ENCODE measurements at places on chromosomes 2 and 18.

GRCh38 chr2:230878599-230879188 is 14.0 kb downstream of the ITM2C start:
- H3K36me3 ChIP-seq: no peaks in the 10 kb centered on the region
- H3K4me1 ChIP-seq: peaks cover 10% of the 10 kb centered on the region
- peak; percentile 64 for DNase-seq
- H3K27ac ChIP-seq: no peak overlapping the region
- no peak overlapping the region for H3K4me3 ChIP-seq

DNA sequence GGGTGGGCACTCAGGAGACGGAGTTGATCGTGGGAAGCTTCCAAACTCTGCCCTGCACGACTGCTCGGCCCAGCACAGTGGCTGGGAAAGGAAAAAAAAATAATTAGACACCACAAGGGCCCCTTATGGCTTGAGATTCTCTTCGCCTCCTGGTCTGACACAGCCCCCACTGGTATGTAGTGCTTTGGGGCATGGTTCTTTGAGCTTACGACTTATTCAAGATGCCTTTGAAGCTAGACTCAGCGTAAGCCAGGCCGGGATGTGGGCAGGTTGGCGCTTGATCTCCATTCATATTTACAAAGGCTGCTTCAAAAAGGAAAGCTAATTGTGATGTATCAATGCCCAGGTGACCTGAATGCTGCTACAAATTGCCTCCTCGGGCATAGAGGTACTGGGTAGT is 50.5 kb downstream of the CXCR4 start:
- peak; percentile 45 for DNase-seq
- H3K27me3 ChIP-seq: no peaks in the 10 kb centered on the region
- H3K36me3 ChIP-seq: no peaks in the 10 kb centered on the region
- no peak overlapping the region for H3K4me3 ChIP-seq

DNA sequence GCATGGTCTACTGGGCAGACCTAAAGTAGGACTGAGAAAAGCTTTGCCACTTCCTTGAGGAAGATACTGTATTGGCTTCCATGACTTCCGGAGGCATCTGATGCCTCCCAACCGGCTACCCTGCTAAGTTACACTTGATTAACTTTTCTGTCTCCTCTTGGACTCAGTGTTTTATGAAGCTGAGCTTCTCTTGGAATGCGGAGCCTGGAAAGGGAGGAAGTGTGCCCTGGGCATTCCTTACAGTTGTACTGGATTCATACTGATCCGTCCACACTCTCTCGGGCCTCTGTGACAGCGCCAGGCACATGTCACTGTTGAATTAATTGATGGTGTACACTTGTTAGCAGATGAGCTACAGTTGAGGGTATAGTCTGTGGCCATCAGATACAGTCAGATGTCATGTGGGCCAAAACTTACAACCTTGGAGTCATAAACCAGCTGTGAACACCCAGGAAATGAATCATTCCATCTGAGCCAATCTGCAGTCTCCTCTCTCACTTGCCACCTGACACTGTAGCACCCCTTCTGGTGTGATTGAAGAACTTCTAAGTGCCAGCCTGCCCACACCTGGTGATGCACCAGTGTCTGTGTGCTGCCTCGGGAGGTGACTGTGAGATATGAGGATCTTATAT is 122.5 kb downstream of the FHOD3 start:
- H3K27ac ChIP-seq: peak overlapping the region; percentile 6
- DNase-seq: no peak
- H3K4me3 ChIP-seq: no peak overlapping the region
- peaks cover 11% of the 10 kb centered on the region for H3K4me1 ChIP-seq

DNA sequence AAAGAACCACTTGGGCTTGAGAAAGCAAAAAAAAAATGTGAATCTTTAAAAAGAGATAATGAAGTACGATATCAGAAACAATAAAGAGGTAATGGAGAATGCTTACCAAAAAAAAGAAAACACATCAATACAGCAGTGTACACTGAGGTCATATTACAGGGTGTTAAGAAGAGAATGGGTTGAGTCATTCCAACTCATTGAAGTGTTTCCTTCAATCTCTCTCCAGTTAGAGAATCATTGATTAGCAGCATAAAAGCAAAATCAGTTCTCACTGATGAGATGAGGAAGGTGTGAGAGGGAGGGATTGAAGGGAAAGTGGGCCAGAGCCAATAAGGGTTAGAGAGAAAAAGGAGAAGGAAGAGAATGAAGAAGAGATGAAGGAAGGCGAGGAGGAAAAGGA is 43.9 kb upstream of the SGPP2 start:
- H3K4me1 ChIP-seq: no peaks in the 10 kb centered on the region
- H3K27ac ChIP-seq: no peak overlapping the region
- DNase-seq: no peak
- H3K27me3 ChIP-seq: no peaks in the 10 kb centered on the region
- no peak overlapping the region for H3K4me3 ChIP-seq
- H3K36me3 ChIP-seq: no peaks in the 10 kb centered on the region

DNA sequence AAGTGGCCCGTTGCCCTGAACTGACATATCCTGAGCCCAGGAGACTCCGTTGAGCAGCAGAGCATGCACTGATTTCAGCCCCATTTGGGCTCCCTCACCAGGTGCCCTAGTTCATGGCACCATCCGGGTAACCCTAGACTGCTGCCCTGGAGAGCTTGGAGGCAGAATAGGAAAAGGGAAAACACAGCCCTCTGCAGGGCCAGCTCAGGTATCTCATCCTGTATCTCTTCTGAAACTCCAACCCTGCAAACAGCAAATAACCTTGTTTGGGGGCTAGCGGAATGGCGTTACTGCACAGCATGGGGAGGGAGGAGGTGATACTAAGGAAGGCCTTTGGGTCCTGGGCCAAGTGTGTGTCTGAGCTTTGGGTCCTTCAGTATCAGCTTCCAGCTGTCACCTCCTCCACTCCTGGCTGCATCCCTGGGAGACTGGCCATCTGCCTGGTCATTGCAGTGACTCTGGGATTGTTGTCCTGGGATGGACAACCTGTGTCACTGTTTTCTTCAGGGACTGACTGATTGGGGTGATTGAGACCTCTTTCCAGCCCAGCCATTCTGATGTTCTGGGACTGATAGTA is 233.8 kb upstream of the SKOR2 start:
- H3K4me1 ChIP-seq: no peaks in the 10 kb centered on the region
- H3K4me3 ChIP-seq: no peak overlapping the region
- no peaks in the 10 kb centered on the region for H3K27me3 ChIP-seq

DNA sequence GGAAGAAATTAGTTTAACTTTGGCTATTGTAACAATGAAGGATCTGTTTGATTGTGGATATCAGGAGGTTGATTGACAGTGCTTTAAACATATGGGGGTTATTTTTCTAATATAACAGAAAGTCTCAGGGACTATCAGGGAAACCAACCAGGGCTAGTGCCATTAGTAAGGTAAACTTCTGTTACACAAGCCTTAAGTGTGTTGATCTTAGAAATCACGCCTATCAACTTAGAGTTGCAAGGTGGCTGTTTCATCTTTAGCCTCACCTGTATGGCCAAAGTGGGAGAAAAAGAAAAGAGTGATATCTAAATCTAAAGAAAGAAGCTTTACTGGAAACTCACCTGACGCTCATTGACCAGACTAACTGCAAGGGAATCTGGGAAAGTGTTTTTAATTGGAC is 62.1 kb downstream of the GLS start:
- no peaks in the 10 kb centered on the region for H3K36me3 ChIP-seq
- H3K4me1 ChIP-seq: peaks cover 7% of the 10 kb centered on the region

DNA sequence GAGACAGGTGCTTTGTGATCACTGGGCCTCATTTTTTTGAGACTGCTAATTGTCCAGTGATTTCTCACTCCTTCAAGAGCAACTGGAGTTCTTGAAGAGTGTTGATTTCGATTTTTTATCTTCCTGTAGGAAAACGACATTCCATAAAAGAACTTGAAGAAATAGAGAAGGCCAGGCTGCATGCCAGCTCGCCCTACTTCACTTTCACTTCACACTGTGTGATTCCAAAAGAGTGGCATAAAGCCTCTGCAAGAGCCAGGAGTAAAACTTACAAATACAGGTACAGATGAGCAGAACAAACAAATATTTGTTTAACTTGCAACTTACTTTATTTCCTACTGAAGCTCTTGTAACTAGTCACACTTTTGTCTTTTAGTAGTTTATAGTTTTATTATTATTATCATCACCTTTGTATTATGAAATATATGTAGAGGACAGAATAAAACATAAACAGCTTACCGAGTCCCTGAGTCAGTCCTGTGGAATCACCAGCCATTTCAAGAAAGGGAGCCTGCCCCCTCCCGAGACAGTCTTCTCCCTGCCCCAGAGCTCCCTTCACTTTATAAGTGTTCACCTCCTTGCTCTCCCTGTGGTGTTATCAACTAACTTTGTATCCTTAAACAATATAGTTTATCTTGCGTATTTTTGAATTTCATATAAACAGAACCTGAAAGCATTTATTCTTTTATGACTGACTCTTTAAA is 8.7 kb downstream of the FAM228A start:
- no peaks in the 10 kb centered on the region for H3K4me1 ChIP-seq
- DNase-seq: no peak
- no peaks in the 10 kb centered on the region for H3K36me3 ChIP-seq
- no peak overlapping the region for H3K4me3 ChIP-seq
- no peaks in the 10 kb centered on the region for H3K27me3 ChIP-seq

GRCh38 chr2:61266632-61267505 is 104.9 kb downstream of the C2orf74 start:
- H3K4me3 ChIP-seq: no peak overlapping the region
- no peak for DNase-seq
- H3K27ac ChIP-seq: no peak overlapping the region
- H3K27me3 ChIP-seq: no peaks in the 10 kb centered on the region
- no peaks in the 10 kb centered on the region for H3K4me1 ChIP-seq

DNA sequence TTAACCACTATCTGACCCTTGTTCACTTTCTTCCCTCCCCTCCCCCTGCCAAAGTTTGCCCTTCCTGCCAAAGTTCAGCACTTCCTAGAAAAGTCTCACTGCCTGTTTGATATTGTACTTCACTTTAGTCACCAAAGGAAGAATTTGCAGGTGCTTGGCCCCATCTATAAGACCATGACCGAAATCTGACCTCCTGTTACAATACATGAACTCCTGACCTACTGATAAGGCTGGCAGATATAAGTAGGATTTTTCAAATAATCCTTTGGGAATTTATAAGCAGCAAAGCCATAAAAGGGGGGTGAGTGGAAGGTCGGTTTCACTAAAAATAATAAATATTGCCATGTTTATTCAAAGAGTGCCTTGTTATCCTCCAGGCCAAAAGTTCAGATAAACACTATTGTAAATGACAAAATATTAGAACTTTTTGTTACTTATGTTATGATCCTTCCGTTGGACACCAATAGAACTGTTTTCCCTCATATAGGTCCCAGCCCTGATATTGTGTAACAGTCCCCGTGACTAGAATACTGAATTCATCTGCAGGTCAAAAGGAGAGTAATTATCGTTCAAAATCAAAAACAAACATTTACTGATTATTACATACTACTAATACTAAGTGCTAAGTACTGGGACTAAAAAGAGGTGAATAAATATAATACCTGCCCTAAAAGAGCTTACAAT is 277.6 kb downstream of the EXOC6B start:
- no peaks in the 10 kb centered on the region for H3K36me3 ChIP-seq
- no peaks in the 10 kb centered on the region for H3K4me1 ChIP-seq
- H3K4me3 ChIP-seq: no peak overlapping the region

DNA sequence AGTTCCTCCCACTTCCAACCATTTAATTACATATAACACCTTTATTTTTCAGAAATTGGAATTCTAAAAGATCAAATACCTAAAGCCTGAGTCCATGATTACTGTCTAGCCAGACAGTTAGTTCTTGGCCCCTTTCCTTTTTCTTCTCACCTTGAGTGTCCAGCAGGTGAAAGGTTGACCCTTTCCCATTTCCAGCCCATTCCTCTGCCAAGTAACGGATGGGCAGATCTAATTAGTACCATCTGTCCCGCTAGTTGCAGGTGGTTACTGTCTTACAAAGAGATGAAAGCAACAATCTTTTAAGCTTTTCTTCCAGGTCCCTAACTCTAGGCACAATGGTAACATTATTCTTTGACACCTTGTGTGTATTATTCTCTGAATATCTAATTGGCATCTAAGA is 506.7 kb downstream of the ARHGAP15 start:
- no peak overlapping the region for H3K27ac ChIP-seq
- H3K4me3 ChIP-seq: no peak overlapping the region
- H3K4me1 ChIP-seq: peaks cover 2% of the 10 kb centered on the region
- no peaks in the 10 kb centered on the region for H3K27me3 ChIP-seq
- DNase-seq: no peak

DNA sequence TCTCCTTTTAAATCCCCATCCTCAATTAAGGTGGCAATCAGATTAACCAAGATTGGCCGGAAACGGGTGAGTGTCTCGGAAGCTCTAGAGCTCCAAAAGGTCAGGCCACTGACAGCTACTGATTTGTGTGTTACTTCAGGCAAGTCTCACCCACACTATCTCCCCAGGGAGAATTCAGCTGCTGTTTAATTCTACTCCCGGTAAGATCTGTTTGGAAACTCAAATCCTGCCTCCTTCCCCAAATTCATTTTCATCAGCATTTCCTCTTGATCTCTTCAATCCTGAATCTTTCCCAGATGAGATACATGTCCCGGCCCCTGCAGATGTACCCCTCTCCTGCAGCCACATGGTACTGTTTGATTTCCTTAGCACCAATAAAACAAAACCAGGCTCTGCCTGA is 34.9 kb downstream of the EFR3B start:
- DNase-seq: peak; percentile 49
- H3K27me3 ChIP-seq: no peaks in the 10 kb centered on the region
- no peaks in the 10 kb centered on the region for H3K36me3 ChIP-seq
- H3K4me3 ChIP-seq: no peak overlapping the region
- H3K27ac ChIP-seq: no peak overlapping the region

DNA sequence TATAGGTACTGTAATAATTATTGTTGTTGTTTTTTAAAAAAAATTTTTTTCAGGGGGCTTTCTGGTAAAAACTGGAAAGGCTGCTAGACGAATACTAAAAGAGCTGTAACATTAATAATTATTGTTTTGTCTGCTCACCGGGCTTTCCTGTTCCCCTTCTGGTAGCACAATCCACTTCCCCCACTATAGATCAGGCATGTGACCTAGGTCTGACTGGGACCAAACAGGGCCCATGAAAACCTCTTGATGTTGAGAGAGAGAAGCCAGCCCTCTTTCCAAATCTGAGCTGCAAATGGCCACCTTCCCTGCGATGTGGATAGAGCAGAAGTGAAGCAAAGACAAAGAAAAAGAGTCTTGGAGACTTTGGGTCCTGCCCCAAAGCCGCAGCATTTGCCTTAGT is 23.4 kb downstream of the SH2D6 start:
- no peak overlapping the region for H3K4me3 ChIP-seq
- no peak for DNase-seq
- no peak overlapping the region for H3K27ac ChIP-seq
- H3K27me3 ChIP-seq: no peaks in the 10 kb centered on the region

DNA sequence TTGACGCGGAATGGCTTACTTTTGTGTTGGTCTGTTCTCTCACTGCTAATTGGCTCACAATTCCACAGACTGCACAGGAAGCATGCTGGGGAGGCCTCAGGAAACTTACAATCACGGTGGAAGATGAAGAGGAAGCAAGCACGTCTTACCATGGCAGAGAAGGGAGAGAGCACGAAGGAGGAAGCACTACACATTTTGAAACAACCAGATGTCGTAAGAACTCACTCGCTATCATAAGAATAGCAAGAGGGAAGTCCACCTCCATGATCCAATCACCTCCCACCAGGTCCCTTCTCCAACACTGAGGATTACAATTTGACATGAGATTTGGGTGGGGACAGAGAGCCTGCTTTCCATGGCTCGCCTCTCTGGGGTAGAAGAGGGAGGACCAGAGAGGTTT is 106.2 kb downstream of the KCNF1 start:
- no peak for DNase-seq
- H3K27ac ChIP-seq: no peak overlapping the region
- H3K36me3 ChIP-seq: no peaks in the 10 kb centered on the region
- no peaks in the 10 kb centered on the region for H3K4me1 ChIP-seq
- no peak overlapping the region for H3K4me3 ChIP-seq
